ENCODE measurements at places on chromosomes 4 and X.
A peak's percentile ranks its signal among the peaks of the same experiment; 100 is the strongest.

GRCh38 chrX:145003443-145003842 is 243.9 kb upstream of the SPANXN1 start:
- no peak for DNase-seq

DNA sequence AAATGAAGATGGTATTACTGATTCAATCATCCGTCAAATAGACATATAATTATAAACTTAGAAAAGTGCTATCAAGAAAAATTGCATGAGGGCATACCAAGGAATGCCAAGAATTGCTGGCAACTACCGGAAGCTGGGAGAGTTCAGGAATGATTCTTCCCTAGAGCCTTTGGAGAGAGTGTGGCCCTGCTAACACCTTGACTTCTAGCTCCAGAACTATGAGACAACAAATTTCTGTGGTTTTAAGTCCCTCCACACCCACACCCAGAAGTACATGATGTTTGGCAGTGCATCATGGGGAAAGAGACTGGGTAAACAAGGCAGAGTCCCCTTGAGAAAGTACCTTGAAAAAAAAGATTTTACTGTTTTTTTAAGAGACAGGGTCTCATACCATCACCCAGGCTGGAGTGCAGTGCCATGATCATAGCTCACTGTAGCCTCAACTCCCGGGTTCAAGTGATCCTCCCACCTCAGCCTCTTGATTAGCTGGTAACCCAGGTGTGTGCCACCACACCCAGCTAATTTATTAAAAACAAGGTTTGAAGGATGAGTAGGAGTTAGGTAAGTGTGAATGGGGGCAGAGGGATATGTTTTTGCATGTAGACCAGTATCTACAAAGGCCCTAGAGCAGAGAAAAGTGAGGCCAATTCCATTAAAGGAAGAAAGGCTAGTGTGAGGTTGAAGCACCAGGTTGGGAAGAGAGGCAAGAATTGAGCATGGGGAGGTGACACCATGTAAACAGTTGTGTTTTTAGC is 53.1 kb downstream of the GSX2 start:
- DNase-seq, result no peak

DNA sequence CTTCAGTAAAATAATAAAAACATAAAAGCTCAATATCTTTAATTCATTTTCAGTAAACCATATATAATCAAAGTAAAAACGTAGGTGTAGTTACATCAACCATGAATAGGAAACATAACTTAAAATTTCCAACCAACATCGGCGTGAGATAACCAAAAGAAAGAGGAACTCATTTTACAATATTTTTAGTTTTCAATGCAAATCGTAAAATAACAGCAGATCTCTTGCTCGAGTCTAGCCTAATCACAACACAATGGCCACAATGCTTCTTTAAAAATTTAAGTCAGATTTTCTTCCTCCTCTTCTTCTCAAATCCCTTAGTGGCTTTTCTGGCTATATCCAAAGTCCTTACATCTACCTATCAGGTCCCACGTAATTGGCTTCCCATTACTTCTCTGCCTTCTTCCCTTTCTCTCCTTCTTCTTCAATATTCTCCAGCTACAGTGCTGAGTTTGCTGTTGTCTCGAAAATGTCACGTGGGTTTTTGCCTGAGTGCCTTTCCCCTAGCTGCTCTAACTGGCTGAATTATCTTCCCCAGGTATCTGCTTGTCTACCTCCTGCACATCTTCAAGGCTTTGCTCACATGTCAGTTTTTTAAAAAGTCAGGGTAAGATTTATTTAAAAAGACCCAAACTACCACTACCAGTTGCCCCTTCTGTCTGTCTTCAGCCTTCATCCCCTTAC is 90.9 kb upstream of the BANK1 start:
- no peak for DNase-seq

GRCh38 chr4:168588916-168589531 is 92.2 kb downstream of the PALLD start:
- no peak for DNase-seq

DNA sequence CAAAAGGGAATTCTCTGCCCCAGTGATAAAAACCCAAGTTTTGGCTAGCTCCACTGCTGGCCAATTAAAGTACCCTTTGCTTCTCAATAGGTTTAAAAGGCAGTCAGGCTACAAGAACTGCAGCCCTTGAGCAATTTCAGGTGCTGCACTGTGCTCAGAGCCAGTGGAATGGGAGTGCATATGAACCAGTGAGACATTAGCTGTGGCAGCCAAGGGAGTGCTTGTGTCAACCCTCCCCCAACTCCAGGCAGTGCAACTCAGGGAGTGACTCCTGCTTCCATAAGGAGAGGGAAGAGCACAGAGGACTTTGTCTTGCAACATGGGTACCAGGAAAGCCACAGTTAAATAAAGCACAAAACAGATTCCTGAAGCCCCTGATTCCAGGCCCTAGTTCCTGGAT is 61.6 kb upstream of the VAMP7 start:
- DNase-seq, result peak; percentile 41

GRCh38 chr4:141759796-141760425 is 123.5 kb downstream of the IL15 start:
- no peak for DNase-seq

- no peak for DNase-seq
These were observed 307.9 kb upstream of the F9 start for GRCh38 chrX:139222511-139223200.

DNA sequence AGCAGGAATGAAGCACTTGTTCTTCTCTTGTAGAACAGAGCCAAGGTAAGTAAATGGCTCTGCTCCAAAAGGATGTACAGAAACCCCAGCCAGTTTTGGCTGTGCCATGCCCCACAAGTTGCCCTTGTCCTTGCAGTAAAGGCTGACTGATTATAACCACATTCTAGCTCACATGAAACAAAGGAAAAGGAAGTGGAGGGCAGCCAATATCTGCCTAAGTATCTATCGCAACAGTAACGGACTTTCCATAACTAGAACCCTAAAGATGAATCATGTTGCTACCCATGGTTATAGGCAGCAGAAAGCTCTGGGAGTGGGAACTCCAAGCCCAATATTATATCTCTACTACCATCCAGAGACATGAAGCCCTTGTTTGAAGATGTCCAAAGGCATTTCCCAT is 95.7 kb downstream of the COMMD8 start:
- DNase-seq, result no peak

DNA sequence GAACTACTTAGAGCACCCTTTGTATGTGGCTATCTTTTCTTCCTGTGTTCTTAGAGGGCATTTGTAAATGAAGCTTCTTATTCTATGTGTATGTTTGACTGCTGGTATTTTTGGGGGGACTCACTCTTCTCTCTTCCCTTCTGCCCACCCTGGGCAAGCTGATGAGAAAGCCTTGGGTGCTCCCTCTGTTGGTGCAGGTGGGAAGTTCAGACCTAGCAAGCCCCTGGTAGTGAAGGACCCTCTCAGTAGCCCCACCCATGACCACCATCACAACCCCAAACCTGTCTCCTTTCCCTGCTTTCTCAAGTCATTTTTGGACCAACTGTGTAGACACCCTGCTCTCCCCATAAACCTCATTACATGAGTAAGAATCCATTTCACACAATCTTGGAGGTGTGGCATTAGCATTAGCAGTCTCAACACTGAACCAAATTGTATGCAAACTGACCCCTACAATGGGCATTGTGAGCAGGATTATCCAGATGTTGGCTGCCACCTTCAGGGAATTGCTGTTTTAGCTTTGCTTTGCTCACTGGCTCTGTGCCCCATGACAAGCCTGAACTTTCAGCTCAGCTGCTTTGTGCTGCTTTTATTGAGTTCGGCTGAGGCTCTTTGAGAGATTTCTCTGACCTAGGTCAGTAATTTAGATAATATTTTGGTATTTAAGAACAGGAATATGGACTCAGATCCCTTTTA is 27.9 kb downstream of the TRIM61 start:
- peak; percentile 83 for DNase-seq

DNA sequence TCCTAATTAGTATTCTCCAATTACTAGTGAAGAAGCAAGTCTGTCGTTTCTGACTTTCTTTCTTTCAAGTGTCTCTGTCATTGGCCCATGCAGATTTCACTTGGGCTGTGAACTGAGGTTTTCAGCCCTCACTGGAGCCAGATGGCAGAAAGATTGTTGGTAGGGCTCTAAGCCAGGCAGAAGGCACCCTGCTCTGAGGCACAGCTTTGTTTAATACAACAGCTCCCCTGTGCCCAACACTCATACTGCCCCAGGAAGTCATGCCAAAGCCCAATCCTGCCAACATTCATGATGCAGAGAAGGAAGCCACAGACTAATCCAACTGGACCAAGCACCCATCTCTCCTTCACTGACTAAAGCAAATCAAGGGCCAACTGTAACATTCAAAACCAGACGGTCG is 117.1 kb upstream of the FRG1 start:
- no peak for DNase-seq

GRCh38 chr4:95985791-95986550 is 146.1 kb downstream of the PDHA2 start:
- DNase-seq, result no peak

GRCh38 chr4:25310066-25310802 is 2.3 kb upstream of the ZCCHC4 start:
- no peak for DNase-seq

GRCh38 chrX:14896273-14896672 is 23.1 kb downstream of the MOSPD2 start:
- DNase-seq, result no peak

- DNase-seq, result peak; percentile 40
These were observed 13.3 kb downstream of the PDZD4 start for GRCh38 chrX:153816831-153817690.

DNA sequence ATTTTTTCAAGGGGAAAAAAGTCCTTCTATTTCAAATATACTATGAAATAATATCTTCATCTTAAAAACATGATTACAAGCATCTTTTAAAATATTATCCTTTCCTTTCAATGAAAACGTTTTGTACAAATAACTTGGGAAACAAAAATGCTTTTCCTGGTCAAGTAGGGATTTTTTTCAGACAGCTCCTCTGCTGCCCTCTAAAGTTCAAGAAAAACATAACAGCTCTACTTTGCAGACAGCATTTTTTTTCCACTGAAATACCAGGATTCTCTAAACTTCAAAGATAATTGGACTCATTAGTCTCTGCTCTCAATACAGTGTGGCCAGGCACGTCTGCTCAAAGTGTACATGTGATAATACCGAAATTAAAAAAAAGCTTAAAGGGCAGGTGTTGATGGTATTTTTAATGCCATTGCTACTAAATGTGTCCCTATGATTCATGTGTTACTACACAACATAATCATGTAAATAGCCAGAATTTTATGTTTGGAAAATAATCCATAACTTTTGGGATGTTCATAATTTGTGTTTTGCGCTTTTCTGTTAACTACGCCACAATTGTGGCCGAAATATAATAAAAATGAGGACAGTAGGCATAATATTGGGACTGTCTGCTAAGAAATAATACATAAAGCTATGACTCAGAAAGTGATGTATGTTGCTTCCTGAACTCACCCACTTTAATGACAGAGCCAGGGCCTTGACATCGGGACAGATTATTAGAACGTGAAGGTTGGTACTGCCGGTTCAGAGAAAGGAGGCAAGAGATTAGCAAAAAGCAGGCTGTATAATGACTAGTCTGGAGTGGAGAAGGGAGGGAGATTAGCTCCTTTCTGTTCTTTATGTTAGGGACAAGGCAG is 478.9 kb downstream of the KCNIP4 start:
- no peak for DNase-seq

DNA sequence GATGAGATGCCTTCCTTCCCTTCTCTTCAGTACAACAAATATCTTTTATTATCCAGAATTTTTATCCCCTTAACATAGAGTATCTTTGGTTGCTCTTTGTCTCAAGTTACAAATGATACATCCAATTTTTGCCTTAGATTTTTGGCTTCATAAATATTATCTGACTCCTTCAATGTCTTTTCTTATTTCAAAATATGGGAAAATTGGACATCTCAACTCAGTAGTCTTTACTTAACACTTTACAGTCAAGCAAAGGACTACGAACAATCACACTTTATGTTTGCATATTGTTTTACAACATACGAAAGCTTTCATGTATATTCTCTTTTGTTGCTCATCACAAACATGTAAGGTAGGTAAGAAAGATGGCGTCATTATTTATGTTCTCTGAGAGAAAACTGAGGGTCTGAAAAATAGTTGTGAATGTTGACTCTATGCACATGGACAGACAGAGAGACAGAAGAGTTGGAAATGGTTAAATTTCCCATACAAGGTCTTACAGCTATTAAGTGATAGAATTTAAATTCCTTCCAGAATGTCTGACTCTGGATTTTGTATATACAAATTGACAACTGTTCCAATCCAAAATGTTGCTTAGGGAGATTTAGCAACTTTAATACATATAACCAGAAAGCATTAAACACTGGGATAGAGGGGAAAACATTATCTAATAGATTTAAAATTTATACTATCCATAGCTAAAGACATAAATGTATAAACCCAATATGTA is 29.4 kb downstream of the DCHS2 start:
- no peak for DNase-seq

- no peak for DNase-seq
These were observed 555 bp upstream of the PGM2 start for GRCh38 chr4:37825968-37826294.

GRCh38 chr4:87078987-87079486 is 141.4 kb downstream of the KLHL8 start:
- no peak for DNase-seq

DNA sequence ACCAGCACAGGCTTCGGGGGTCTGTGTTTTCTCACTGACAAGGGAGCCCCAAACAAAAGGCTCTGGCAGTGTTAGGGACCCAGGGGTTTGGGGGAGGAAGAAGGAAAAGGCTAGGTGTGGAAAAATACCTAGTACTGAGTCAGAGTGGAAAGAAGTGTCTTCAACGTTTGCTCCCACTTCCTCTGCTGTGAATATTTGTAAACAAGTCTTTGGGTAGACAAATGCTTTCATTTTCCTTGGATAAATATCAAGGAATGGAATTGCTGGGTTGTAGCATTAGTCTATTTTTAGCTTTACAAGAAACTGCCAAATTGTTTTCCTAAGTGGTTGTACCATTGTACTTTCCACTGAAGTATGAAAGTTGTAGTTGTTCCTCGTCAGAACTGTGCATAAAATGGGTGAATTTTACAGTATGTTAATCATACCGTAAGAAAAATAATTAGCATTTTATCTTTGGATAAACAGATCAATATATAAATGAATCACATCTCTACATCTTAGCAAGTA is 17.4 kb downstream of the COL4A5 start:
- DNase-seq, result no peak

- no peak for DNase-seq
These were observed 101.8 kb upstream of the NPY2R start for GRCh38 chr4:155106629-155107028.

DNA sequence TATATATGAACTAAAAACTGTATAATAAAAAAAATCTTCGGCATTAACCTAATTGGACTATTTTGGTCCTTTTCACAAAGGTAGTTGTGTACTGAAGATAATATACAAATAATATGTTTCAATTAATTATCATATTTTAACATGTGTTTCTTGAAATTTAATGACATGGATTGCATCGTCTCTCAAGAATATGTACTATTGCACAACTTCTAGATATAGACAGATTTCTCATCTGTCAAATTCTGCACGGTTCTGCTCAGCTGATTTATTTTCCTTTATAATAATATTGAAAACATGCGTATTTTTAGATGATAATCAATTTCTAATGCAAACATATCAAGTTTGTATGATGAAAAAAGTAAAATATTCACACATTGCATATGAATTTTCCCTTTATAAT is 498.7 kb upstream of the PABPC4L start:
- DNase-seq, result no peak

GRCh38 chrX:65731684-65732289 is 64.3 kb downstream of the MSN start:
- no peak for DNase-seq

GRCh38 chr4:145865274-145865941 is 73.2 kb downstream of the ZNF827 start:
- no peak for DNase-seq
